ENCODE measurements at places on chromosomes 16 and 17. TPM values are rescaled to one million over a fixed set of nuclear protein-coding genes. Genes with fewer than 3 reads are reported as not detected.

Gene RSKR
- total RNA-seq, result 2.5 TPM

Gene RPRML
- total RNA-seq, result not detected

Gene ADAD2
- not detected for total RNA-seq

Gene SCNN1B
- 9.2 TPM for total RNA-seq

Gene ABCA6
- 85.0 TPM for total RNA-seq

Gene IGF2BP1
- not detected for total RNA-seq

Gene IFI35
- total RNA-seq, result 60.2 TPM

Gene ZNRF1
- 21.4 TPM for total RNA-seq

Gene SAMD14
- 2.5 TPM for total RNA-seq

Gene DYNLRB2
- total RNA-seq, result not detected

DNA sequence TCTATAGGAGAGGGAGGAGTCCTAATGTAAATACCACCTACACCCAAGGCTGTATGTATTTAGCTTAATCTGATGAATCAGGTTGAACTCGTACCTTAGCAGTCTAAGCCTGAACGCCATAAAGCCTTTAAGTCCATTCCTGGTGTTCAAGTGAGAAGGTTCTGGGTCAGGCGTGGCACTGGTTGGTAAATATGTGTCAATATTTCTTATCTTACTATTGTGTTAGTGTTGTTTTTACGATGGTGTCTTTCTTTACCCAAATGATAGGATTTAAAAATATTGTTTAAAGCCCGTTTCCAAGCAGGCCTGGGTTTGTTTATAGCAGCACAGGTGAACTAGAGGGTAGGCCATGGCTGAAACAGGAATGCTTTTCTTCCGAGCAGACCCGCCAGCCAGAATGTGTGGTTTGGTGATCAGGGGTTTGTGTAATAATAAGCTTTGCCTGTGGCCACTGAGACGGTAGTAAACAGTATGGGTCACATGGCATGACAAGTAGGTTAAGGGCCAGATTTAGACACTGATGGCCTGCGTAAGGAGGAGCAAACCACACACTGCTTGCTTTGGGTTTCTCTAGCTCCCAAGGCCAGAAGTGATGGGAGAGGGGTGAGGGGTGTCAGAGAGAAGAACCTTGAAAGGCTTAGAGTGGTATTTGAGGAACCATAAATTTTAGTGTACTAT, 3.3 kb downstream of the TMEM94 start:
- DNase-seq, result no peak

DNA sequence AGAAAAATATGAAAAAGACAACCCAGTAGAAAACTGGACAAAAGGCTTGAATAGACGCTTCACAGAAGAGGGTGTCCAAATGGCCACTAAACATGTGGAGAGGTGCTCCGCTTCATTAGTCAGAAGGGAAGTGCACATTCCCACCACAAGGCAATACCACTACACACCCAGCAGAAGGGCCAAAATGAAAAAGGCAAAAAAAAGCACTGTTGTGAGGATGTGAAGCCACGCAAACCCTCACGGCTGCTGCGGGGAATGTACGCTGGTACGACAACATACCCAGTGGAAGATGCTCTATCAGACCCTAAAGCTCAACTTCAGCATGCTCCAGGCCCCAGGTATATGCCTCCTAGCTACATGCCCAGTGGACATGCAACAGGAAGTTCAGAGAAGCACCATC, 17.0 kb downstream of the PIK3R5 start:
- no peak for DNase-seq

GRCh38 chr17:46931596-46931995, 8.6 kb downstream of the GOSR2 start:
- no peak for DNase-seq

DNA sequence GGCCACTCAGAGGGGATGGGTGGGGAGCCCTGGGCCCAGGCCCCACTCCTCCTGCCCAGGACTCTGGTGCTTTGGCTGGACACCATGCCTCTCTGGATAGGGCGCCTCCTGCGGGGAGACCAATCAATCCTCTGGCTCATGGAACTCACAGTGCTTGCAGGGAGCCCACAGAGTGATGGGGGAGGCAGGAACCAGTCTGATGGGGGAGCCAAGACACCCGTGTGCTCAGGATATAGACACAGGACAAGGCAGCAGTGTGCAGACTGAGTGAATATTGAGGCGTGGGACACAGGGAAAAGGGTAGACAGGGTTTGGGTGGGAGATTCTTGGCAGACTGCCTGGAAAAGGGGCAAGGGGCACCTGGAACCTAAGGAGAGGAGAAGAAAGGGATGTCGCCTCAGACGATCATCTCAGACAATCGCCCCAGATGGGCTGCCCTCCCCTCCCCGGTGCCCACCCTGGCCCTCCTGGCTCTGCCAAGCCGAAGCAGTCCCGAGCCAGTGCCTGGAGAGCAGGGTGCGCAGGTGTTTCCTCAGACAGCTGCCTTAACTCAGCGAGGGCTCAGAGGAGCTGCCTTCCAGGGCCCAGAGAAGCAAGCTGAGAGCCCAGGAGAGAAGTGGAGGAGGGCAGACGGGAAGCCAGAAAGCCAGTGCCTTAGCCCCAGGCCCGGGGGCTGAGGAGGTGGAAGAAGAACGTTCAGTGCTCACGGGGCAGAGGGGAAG, 37.4 kb upstream of the DLX4 start:
- DNase-seq, result no peak

DNA sequence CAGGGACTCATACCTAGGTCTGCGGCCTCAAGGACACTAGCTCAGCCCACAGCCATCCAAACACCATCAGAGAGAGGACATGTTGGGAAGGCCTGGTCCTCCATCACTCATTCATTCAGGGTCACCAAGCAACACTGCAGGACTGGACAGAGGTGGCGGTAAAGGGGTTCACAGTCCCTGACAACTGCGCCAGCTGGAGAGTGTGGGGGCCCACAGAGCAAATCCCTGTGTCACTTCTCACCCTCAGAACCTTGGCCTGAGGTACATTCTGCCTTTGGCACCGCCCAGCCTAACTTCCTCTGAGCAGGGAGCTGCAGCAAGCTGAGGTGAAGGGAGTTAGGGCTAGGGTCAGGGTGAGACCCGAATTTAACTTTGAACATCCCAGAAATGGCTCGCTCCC, 106.5 kb downstream of the COPRS start:
- no peak for DNase-seq

DNA sequence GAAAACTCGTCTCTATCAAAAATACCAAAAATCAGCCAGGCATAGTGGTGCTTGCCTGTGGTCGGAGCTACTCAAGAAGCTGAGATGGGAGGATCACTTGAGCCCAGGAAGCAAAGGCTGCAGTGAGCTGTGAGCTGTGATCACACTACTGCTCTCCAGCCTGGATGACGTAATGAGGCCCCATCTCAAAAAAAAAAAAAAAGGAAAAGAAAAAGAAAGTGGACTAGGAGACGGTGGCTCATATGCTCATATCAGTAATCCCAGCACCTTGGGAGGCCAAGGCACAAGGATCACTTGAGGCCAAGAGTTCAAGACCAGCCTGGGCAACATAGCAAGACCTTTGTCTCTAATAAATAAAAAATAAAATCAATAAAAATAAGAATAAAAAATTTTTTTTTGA, 8.8 kb upstream of the SUMO2 start:
- no peak for DNase-seq

DNA sequence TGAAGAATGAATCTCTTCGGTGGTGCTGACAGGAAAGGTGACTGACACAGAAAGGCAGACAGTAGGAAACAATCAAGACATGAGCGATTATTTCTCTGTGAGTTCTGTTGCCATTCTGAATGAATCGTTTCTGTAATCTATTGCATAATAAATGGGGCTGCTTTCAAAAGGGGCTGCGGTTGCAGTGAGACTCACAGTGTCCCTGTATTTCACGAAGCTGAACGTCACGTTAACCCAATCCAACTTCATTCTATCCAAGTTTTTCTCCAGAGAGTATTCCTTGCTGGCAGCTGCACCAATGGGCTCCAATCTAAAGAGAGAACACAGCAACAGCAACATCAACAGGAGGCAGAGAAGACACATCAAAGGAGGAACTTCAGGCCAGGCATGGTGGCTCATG, 75.4 kb downstream of the DNAH3 start:
- DNase-seq, result no peak

GRCh38 chr17:36890398-36891168, 46.7 kb upstream of the LHX1 start:
- DNase-seq, result no peak

GRCh38 chr17:49333804-49334203, 28.2 kb downstream of the ZNF652 start:
- no peak for DNase-seq

DNA sequence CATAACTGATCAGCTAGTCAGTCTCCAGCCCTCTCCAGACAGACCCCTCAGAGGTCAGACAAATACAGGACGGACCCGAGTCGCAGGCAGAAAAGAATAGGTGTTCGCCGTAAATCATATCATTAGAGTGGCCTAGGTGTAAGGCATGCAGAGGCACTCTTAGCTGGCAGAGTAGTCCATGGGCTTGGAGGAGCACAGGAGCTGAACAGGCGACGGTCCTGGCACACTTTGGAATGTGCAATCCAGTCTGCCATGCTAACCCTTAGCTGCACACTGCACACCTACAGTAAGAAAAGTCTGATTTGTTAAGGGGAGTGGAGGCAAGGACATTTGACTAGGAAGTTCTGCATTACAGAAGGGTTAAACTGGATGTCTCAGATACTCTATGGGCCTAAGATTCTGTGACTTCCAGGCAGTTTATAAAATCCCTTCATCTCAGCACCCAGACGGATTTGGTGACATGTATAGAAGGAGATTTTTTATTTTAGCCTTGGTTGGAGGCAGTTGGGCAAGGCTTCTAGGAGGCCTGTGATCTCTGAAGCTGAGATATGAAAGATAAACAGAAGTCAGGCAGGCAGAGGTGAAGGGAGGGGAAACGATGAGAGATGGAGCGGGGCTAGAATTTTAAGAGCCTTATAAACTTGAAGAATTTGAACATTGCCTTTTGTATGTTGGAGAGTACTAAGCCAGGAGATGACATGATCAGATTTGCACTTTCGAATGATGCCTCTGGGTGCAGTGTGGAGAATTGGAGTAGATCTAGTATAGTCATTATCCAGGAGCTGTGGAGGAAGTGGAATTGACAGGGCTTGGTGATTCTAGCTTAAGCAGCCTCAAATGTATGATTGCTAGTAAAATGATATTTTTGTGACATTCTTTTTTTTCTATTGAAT, 34.6 kb upstream of the SLC5A11 start:
- DNase-seq, result no peak

GRCh38 chr17:8740486-8740885, 4.2 kb downstream of the CCDC42 start:
- no peak for DNase-seq

DNA sequence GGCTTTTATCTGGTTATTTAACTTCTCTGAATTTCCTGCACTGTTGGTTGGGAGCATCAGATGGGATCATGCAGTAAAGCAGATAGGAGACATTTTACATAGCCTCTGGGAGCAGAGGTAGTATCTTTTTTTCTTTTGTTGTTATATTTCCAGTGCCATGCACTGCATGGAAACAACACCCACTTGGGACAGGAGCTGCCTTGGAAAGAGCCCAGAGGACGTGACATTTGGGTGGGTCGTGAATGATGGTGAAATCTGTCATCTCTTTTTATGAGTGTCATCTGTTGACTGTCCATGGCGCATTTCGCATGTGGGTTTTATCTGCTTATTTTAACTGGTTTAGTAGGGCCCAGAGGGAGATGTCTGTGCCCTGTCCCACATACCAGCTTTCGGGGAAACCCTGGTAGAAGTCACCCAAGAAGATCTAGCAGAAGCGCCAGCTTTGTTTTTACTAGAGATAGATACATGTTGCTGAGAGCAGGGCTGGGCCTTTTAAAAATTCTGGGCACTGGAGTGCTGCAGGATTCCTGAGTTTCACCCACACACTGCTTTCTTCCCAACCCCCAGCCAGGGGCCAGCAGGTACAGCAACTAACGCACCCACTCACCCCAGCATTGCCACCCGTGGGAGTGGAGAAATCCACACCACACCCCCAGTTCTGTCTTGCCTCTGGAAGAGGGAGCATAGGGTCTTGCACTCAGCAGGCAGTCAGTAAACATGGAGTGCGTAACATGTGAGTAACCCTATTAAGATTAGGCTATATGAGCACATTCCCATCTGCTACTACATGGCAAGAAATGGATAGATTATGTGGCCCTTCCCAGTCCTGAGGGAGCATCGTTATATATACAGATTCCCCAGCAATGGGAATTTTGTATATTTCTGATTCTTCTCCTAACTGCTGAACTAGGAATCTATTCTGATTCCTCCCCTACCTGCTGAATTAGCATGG, 8.4 kb upstream of the TERF2 start:
- DNase-seq, result no peak

DNA sequence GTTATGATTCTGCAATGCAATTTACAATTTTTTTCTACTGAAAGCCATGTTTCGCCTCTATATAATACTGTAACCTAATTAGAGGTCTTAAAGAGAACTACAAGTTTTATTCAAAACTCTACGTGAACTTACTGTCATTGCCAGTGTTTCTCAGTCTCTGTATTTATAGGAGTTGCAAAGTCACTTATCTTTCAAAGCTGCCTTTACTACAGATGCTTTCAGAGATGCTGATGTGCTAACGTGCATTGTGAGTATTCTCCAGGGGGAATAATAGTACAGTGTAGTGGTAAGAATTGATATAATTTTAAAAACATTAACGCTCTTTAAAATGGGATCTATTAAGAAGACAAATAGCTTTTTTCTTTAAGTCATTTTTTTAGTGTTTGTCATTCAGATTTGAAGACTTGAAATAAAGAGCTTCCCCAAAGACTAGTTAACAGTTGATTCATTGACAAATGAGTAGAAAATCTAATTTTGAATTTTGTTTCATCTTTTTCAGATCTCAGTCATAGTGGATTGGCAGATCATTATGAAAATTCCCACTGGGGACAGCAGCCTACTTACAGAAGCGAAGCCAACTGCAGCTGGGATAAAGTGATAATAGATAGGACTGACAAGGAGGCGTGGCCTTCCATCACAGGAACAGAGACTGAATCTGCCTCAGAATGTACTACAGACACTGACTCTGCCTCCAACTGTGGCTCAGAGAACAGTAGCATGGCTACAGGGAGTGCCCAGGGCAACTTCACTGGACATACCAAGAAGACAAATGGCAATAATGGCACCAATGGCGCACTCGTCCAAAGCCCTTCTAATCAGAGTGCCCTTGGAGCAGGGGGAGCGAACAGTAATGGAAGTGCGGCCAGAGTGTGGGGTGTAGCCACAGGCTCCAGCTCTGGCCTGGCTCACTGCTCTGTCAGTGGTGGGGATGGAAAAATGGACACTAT, 79.9 kb downstream of the TMC6 start:
- DNase-seq, result no peak

DNA sequence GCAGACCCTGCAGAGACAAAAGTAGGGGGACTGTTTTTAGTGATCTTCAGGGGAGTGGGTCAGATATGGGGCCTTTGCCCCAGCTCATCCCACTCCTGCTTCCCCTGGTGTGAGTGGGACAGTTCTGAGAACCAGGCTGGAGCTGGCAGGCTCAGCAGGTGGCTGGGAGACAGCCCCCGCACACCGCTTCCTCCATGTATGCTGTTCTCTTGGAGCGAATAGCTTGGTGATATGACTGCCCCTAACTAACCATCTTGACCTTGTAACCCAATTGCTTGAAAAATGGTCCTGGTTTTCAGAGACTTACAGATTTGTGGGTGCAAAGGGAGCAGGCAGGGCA, 61.5 kb downstream of the PRMT7 start:
- DNase-seq, result no peak

- no peak for DNase-seq
Observed at GRCh38 chr17:5513628-5514027, 27.3 kb downstream of the MIS12 start.
